ENCODE measurements at places on chromosomes 3 and 15.

GRCh38 chr3:188855675-188856074 is 316.1 kb upstream of the TPRG1 start:
- DNase-seq = no peak

DNA sequence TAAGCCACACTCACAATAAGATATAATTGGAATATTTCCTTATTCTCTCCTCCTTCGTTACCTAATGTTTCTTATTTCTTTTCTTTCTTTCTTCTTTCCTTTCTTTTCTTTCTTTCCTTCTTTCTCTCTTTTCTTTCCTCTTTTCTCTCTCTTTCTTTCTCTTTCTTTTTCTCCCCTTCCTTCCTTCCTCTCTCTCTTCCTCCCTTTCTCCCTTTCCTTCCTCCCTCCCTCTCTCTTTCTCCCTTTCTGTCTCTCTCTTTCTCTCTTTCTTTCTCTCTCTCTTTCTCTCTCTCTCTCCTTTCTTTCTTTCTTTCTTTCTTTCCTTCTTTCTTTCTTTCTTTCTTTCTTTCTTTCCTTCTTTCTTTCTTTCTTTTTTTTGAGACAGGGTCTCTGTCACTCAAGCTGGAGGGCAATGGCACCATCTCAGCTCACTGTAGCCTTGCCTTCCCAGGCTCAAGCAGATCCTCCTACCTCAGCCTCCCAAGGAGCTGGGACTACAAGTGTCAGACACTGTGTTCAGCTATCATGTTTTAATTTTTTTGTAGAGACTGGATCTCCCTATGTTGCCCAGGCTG is 19.3 kb upstream of the PIAS1 start:
- no peak for DNase-seq

DNA sequence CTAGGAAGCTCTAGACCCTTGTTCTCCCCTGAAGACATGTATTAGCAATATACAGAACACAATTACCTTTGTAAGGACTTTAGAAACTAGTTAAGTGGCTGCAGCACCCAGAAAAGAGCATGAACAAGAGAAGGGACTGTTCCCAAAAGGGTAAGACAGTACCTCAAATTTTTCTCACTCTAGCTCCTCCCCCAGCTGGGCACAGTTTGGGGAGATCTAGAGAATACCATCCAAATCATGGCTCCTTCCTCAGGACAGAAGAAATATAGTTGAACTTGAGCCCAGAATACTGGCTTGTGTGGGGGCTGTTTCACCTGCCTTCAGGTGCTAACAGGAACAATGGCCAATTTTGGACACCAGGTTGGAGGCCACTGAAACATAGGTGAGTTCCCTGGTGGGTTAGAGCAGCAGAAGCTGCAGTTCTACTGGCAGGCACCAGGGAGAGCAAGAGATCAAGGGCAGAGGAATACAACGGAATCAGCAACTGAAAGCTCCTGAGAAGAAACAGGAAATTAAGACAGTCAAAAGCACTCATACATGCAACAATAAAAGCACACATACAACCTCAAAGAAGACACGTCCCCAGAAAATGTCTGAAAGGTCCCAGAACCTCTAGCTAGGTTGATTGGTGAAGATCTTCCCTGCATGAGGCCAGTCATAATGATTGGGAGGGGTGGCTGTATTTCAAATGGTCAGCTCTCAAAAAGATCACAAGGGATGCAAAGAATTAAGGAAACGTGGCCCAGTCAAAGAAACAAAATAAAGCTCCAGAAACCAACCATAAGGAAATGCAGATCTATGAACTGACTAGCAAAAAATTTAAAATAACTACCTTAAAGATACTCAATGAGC is 104.9 kb upstream of the ASB14 start:
- DNase-seq = no peak

- no peak for DNase-seq
Observed at GRCh38 chr3:57805674-57806073, 49.6 kb downstream of the SLMAP start.

Data from right cardiac atrium (tissue), 5 donors.